ENCODE measurements at places on chromosomes 2 and 18.

DNA sequence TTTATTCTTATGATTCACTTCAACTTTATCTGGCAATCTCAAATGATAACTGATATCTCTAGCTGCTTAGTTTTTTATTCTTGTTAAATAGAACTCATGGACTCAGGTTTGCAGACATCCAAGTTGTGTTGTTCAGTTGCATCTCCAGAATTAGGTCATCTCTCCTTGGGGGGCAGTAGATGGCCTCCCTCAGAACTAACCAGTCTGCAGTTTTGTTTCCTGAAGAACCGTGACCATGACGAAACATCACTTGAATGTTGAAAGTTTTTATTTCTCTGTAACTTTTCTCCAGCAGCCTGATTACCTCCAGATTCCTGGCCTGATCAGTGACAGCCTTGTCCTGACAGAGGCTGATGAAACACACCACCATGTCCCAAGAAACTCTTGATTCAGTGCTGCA, 321.5 kb downstream of the GALNT13 start:
- no peak for DNase-seq

GRCh38 chr2:75516378-75517360, 44.1 kb downstream of the EVA1A start:
- DNase-seq, result peak; percentile 48

GRCh38 chr18:57301573-57302559, 50.5 kb upstream of the ST8SIA3 start:
- DNase-seq, result no peak

DNA sequence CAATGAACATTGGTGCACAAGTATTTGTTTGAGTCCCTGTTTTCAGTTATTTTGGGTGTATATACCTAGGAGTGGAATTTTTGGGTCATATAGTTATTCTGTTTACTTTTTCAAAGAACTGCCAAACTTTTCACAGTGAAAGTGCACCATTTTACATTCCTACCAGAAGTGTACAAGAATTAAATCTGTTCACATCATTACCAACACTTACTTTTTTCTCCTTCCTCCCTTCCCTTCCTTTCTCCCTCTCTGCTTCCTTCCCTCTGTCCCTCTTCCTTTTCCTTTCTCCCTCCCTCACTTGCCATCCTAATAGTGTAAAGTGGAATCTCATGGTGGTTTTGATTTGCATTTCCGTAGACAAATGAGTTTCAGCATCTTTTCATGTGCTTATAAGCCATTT, 11.9 kb downstream of the ADNP2 start:
- DNase-seq, result no peak

DNA sequence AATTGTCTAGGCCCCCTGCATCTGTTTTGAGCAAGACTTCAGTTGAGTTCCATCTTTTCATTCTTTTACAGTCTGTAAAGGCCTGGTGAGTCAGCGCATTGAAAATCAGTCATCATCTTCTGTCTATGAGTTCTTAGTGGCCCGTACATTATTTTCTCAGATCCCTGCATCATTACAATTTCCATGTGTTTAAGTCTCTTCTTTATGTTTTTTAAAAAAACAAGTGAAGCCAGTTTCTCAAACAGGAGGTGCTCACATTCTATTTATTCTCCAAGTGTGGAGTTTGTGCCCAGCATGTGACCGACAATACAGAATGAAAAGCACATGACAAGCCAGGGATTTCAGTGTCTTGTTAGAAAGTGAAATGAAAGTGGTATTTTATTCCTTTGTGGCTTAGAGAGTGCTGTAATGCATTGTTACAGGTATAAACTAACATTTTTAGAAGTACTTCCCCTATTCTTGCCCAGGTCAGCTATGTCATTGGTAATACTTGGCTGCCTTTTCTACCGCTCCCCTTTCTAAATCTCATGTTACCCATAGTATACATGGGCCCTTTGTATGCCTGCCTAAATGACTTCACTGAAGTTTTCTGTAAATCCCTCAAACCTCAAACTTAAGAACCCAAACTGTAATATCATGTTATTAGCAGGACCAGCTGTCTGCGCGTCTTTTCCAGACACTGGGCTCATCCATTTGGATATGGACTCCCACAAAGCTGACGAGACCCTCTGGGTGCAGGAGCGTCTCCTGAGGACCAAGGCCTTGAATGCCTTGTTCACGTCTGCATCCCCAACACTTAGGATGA, 67.6 kb downstream of the FEZ2 start:
- DNase-seq, result no peak
